GDM1 (cell line): ENCODE measurements at places on chromosomes 2 and 18.

GRCh38 chr2:98164256-98164655 lies 77.3 kb downstream of the VWA3B start:
- no peak for DNase-seq

- no peak for DNase-seq
These were observed 398.3 kb downstream of the TGIF1 start for GRCh38 chr18:3848316-3848715.

GRCh38 chr2:63993871-63994270 lies 25.4 kb downstream of the VPS54 start:
- no peak for DNase-seq

GRCh38 chr2:12513339-12513738 lies 203.4 kb upstream of the TRIB2 start:
- no peak for DNase-seq

DNA sequence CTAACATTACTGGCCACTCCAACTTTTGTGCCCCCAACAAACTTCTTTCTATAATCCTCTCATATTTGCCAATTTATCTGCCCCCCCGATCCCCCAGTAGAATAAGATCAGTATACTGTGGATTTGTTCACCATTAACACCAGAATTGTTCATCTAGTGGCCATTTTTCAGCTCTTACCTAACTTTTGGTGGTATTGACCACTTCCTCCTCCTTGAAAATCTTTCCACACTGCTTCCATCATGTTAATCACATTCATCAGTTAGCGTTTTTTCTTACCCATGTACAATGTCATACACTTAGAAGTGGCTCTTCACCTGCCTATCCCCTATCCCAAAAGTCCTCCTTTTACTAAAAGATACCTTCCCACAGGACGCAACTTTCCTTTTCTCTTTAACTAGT lies 6.1 kb downstream of the IMPACT start:
- DNase-seq: no peak

DNA sequence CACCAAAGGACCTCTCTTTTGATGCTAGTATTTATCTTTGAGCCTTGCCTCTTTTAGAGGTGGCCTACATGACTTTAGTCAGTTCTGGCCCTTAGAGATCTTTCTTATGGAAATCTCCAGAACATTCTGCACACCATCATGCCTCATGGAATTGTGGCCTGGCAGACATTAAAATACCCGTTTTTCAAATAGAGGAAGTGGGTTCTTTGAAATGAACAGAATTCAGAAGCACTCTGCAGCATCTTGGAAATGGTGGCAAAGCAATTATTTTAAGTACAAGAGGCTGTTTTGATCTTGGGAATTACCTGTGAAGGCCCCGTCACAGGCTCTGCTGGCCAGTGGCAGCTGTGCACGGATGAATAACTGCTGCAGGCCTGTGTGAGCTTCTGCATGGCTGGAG lies 40.7 kb upstream of the APCDD1 start:
- DNase-seq: no peak

GRCh38 chr2:150169237-150169629 lies 318.2 kb downstream of the RND3 start:
- no peak for DNase-seq

DNA sequence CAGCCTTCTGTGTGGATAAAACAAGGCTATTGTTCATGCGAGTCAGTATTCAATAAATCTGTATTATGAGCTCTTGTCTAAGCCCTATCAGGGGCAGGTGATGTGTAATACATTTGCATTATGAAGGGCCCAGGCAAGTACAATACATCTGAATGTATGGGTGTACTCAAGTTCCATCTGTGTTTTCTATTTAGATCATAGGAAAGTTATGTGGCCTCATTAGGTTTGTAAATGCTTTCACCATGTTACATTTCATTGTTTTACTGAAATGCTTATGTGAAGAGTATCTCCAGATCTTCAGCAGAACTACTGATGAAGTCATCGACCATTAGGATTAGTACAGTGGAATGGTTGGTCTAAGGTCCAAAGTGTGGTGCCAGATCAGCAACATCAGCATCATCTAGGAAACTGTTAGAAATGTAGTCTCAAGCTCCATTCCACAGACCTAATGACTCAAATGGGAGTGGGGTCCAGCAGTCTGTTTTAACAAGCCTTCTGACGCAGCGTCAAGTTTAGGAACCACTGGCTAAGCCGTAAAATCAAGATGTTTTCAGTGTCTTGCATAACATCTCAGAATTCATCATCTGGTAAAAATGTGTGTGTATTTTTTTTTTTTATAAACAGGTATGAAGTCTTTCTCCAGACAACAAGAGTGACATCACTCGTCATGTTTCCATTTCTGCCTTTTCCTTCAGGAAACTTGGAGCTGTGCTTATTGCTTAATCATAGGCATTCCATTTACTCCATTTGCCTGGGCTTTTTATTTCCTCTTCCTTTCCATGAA lies 80.5 kb downstream of the LYPD6 start:
- DNase-seq: no peak

DNA sequence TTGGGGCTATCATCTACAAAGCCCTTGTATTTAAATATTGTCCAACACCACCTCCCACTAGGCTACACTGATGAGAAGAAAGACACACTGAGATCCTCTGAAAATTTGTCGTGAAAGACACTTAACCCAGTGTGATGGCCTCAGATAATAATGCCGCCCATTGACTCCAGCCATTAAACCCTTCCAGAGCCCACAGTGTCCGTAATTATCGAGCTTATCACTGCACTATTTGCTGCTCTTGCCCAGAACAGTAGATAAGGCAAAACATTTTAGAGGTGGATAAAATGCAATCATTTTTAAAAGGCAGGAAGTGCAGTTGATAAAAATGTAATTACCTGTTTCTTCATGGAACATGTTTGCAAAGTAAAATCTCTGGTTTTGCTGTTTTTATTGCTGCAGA lies 121.3 kb upstream of the DDX18 start:
- DNase-seq: no peak

- DNase-seq: no peak
These were observed 22.3 kb downstream of the MGAT4A start for GRCh38 chr2:98708396-98709186.
